ENCODE measurements at places on chromosomes 12 and 14.

GRCh38 chr12:46659824-46660223 lies 166.0 kb downstream of the SLC38A4 start:
- no peak overlapping the region for H3K4me3 ChIP-seq
- no peak overlapping the region for H3K27ac ChIP-seq
- no peaks in the 10 kb centered on the region for H3K27me3 ChIP-seq
- H3K36me3 ChIP-seq: no peaks in the 10 kb centered on the region
- H3K4me1 ChIP-seq: peaks cover 21% of the 10 kb centered on the region
- no peak for DNase-seq

- H3K27me3 ChIP-seq: no peaks in the 10 kb centered on the region
- H3K27ac ChIP-seq: no peak overlapping the region
- no peaks in the 10 kb centered on the region for H3K4me1 ChIP-seq
- H3K36me3 ChIP-seq: no peaks in the 10 kb centered on the region
Measured at GRCh38 chr12:119528241-119528640, 65.3 kb upstream of the TMEM233 start.

- H3K27me3 ChIP-seq: no peaks in the 10 kb centered on the region
- no peak overlapping the region for H3K27ac ChIP-seq
- no peak overlapping the region for H3K4me3 ChIP-seq
- no peak for DNase-seq
- no peaks in the 10 kb centered on the region for H3K36me3 ChIP-seq
Measured at GRCh38 chr12:116443821-116444589, 115.2 kb upstream of the MAP1LC3B2 start.

DNA sequence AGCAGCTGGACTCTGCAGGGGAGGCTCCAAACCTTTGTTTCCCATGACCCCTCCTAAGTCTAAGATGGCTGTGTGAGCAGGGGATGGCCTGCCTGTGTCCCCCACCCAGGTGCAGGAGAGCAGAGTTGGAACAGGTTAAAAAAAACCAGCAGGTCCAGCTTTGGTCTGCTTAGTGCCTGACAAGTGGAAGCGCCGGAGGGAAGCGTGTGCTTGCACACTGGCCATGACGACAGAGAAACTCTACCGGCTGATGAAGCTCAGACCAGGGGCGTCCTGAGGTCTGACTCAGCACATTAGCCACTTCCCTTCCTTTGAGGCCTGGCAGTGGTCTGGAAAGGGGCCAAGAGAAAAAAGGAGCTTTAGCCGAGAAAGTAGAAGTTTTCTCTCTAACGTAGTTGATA lies 280.1 kb downstream of the VRK1 start:
- H3K27ac ChIP-seq: no peak overlapping the region
- peaks cover 3% of the 10 kb centered on the region for H3K27me3 ChIP-seq
- H3K36me3 ChIP-seq: no peaks in the 10 kb centered on the region
- peaks cover 10% of the 10 kb centered on the region for H3K4me1 ChIP-seq
- no peak for DNase-seq

DNA sequence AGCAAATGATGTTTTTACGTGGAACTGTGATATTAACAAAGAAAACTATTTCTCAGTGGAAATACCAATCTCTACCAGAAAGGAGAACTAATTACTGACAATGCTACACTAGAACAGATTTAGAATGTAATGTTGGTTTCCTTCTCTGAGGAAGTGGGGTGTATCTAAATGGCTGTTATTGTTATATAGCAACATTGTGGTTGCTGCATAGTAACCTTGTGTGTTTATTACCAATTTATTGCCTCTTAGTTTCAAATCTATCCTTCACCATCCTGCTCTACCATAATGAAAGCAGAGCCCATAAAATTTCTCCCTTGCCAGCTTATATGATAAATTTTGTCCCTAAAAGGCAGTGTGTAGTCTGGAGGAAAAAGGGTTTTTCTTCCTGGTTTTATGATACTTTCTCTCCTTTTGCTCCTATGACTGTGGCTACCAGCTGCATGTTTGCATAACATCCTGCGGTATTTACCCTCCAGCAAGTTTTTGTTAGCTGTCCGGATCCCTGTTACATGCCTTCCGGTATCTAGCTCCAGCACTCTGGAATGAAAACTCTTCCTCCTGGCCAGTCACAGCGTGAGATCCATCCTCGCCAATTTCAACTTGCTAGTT lies 5.7 kb upstream of the KLRK1 start:
- peak overlapping the region; percentile 56 for H3K4me3 ChIP-seq
- H3K36me3 ChIP-seq: no peaks in the 10 kb centered on the region
- H3K4me1 ChIP-seq: peaks cover 44% of the 10 kb centered on the region
- DNase-seq: no peak
- no peaks in the 10 kb centered on the region for H3K27me3 ChIP-seq

DNA sequence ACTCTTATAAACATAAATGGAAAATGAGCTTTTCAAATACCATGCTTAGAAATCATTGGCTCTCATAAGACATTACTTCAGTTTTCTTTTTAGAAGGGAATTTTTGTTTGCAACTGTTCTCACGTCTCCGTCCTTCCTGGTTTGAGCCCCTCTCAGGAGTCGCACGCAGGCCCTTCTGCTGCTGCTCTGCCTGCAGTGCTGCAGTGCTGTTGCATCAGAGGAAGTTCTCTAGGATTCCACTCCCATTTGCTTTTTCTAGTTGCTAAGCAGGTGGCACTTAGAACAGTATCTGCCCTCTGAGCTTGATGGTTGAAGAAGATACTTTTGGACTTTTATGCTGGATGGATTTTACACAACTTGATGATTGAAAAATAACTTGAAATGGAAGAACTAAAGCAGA lies 70.8 kb downstream of the SCN8A start:
- no peaks in the 10 kb centered on the region for H3K27me3 ChIP-seq
- H3K4me1 ChIP-seq: no peaks in the 10 kb centered on the region
- DNase-seq: no peak

- H3K4me3 ChIP-seq: no peak overlapping the region
- no peaks in the 10 kb centered on the region for H3K36me3 ChIP-seq
- no peaks in the 10 kb centered on the region for H3K27me3 ChIP-seq
Measured at GRCh38 chr14:100159865-100160533, 554 bp upstream of the DEGS2 start.

- DNase-seq: no peak
- no peak overlapping the region for H3K4me3 ChIP-seq
- no peak overlapping the region for H3K27ac ChIP-seq
- no peaks in the 10 kb centered on the region for H3K36me3 ChIP-seq
- no peaks in the 10 kb centered on the region for H3K4me1 ChIP-seq
Measured at GRCh38 chr12:33988197-33988805, 34.0 kb upstream of the ALG10 start.

DNA sequence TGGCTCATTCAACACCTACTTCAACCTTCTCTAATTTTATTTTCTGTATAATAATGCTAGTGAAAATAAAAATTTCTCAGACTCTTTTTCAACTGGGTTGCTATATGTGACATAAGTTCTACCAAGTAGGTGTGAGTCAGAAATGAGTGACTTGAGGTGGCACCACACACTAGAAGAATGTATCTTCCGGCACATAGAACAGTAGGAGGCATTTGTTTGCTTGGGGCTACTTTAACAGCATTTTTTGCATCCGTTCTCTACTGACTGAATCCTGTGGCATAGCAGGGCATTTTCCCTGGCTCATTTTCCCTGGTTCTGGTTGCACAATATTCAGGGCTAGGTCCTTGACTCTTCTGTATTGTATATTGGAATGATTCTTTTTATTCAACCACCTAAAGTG lies 194.0 kb upstream of the SLC16A7 start:
- no peaks in the 10 kb centered on the region for H3K27me3 ChIP-seq
- H3K27ac ChIP-seq: no peak overlapping the region
- H3K4me1 ChIP-seq: no peaks in the 10 kb centered on the region
- no peak for DNase-seq
- no peaks in the 10 kb centered on the region for H3K36me3 ChIP-seq

DNA sequence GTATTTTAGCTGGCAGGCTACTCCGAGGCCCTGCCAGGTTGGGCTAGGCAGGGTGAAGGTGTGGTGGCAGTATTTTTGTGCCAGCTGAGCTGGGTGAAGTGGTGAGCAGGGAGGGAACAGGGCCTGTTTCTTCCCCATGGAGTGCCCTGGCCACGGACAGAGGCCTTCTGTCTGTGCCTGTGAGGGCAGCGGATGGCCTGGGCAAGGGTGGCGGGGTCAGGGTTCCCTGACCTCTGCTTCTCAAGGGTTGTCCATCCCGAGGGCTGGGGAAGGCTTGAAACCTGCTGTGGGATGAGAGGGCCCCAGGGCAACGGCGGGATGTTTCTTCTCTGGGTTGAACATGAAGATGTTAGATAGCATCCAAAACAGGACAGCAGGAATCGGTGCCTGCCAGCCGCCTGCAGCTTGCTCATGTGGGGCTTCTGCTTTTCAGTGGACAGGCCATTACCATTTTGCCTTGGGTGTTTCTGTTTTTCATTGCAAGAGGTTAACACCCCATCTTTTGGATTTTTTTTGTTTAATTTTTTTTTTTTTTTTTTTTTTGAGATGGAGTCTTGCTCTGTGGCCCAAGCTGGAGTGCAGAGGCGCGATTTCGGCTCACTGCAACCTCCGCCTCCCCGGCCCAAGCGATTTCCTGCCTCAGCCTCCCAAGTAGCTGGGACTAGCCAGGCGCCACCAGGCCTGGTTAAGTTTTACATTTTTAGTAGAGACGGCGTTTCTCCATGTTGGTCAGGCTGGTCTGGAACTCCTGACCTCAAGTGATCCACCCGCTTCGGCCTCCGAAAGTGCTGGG lies 3.3 kb downstream of the MTA1 start:
- H3K4me1 ChIP-seq: peaks cover 31% of the 10 kb centered on the region
- no peaks in the 10 kb centered on the region for H3K36me3 ChIP-seq
- DNase-seq: no peak

- no peaks in the 10 kb centered on the region for H3K27me3 ChIP-seq
- no peak overlapping the region for H3K27ac ChIP-seq
- DNase-seq: no peak
Measured at GRCh38 chr14:24378327-24378726, 10.3 kb downstream of the NFATC4 start.

DNA sequence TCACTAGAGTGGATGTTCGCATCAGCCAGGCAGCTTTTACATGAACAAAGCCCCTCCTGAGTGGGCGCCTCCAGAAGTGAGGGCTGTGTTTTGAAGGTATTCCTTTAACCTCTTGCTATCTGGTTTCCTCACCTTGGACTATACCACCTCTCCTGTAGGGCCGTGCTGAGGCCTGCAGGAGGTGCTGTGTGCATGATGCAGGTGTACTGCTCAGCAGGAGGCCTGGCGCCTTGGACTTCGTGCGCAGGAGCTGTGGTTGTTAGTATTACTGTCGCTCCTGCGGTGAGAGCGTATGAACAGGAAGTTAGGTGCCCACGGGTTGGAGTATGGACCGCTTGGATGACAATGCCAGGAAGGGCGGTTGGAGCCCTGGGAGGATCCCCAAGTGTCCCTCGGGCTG lies 130.7 kb downstream of the TSPAN9 start:
- no peaks in the 10 kb centered on the region for H3K36me3 ChIP-seq
- no peak for DNase-seq
- H3K4me3 ChIP-seq: no peak overlapping the region

DNA sequence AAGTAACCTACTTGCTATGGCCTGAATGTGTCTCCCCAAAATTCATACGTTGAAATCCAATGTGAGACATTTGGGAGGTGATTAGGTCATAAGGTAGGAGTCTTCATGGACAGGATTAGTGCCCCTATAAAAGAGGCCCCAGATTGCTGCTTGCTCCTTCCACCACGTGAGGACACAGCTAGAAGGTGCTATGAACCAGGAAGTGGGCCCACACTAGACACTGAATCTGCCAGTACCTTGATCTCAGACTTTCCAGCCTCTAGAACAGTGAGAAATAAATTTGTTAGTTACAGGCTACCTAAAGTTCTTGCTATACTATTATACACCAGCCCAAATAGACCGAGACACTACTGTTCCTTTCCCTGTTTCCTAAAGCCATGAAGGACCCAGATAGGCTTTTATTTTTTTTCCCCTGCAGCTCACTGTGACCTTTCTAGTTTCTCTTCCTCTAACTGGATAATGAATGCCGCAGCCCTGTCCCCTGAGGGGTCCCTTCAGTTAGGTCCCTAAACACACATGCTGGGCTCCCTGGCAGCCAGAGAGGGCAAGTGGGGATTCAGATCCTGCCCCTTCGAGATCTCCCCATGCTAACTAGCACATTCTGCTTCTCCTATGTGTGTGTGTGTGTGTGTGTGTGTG lies 19.3 kb downstream of the SLC25A3 start:
- H3K27me3 ChIP-seq: no peaks in the 10 kb centered on the region
- H3K27ac ChIP-seq: no peak overlapping the region
- no peaks in the 10 kb centered on the region for H3K4me1 ChIP-seq
- no peak for DNase-seq
- H3K36me3 ChIP-seq: no peaks in the 10 kb centered on the region

DNA sequence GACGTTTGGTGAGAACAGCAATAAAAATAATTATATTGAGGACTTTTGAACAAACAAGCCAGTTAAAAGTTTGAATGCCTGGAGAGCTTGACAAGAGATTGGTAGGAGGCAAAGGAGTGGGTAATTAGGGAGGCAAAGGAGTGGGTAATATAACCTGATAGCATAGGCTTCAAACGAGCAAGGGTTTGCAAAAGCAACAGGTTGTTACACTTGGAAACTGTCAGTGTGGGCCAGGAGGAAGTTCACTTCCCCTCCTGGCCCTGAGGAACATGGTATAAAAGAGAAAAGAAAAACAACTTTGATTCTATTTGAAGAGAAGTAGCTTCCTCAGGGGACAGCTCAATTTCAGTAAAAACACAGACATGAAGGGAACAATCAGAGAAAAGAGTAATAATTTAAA lies 121.7 kb downstream of the CCER1 start:
- no peak overlapping the region for H3K27ac ChIP-seq
- no peaks in the 10 kb centered on the region for H3K27me3 ChIP-seq
- no peak for DNase-seq
- no peaks in the 10 kb centered on the region for H3K4me1 ChIP-seq

DNA sequence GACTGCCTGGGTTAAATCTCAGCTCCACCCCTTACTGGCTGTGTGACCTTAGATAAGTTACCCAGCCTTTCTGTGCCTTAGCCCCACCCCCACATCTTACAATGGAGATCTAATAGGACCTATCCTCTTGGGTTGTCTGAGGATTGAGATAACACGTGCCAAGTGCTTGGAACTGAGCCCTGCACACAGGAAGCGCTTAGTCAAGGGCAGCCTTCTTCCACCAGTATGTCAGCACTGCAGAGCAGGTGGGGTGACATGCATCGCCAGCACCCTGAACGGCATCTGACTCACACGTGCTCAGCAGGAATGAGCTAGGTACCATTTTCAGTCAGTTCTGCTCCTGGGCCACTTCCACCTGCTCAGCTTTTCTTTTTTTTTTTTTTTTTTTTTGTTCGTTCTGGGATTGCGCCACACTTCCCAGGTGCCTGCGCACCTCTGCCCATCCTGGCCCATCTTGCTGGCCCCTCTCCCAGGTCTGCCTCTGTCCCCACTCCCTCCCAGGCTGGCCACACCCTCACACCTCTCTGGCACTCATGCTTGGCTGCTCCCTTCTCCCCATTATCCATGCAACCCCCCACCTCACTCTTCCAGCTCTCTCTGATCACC lies 19.6 kb downstream of the LGMN start:
- no peaks in the 10 kb centered on the region for H3K27me3 ChIP-seq
- no peaks in the 10 kb centered on the region for H3K36me3 ChIP-seq
- H3K4me1 ChIP-seq: no peaks in the 10 kb centered on the region
- H3K27ac ChIP-seq: no peak overlapping the region
- no peak overlapping the region for H3K4me3 ChIP-seq

- peak overlapping the region; percentile 27 for H3K4me3 ChIP-seq
- H3K27ac ChIP-seq: no peak overlapping the region
- no peaks in the 10 kb centered on the region for H3K27me3 ChIP-seq
- no peaks in the 10 kb centered on the region for H3K36me3 ChIP-seq
Measured at GRCh38 chr14:94001501-94002396, 4.6 kb downstream of the CCDC197 start.
